Astrocyte (in vitro differentiated cells and primary cell): ENCODE measurements at places on chromosomes 12 and 14. TPM values are rescaled to one million over a fixed set of nuclear protein-coding genes. Genes with fewer than 3 reads are reported as not detected.

ERP29 gene
- 93.8 and 96.7 TPM in 2 replicates for total RNA-seq

KLRC4 gene
- 0.53 and 0.70 TPM in 2 replicates for total RNA-seq

ACRBP gene
- 0.54 and 0.60 TPM in 2 replicates for total RNA-seq

FITM1 gene
- total RNA-seq = 0.25 TPM in 1 of 2 replicates, not detected in the other

TAS2R42 gene
- total RNA-seq = not detected in 2 replicates

RPS26 gene
- total RNA-seq = 39.4 and 45.9 TPM in 2 replicates

KCNC2 gene
- total RNA-seq = not detected in 2 replicates

CCDC198 gene
- total RNA-seq = 5.8 and 7.0 TPM in 2 replicates

FOXN4 gene
- not detected in 2 replicates for total RNA-seq

PTGDR gene
- not detected in 2 replicates for total RNA-seq

HIP1R gene
- total RNA-seq = 21.3 and 22.2 TPM in 2 replicates

ASB2 gene
- 0.25 TPM in 1 of 2 replicates, not detected in the other for total RNA-seq

KRT3 gene
- total RNA-seq = 0.09 and 0.43 TPM in 2 replicates

TRPV4 gene
- total RNA-seq = 0.75 and 0.84 TPM in 2 replicates

FOXM1 gene
- total RNA-seq = 3.9 and 7.1 TPM in 2 replicates

NT5DC3 gene
- 12.0 and 13.6 TPM in 2 replicates for total RNA-seq

APEX1 gene
- total RNA-seq = 142 and 148 TPM in 2 replicates
